ENCODE measurements at places on chromosomes 12 and 14. TPM values are rescaled to one million over a fixed set of nuclear protein-coding genes. Genes with fewer than 3 reads are reported as not detected.

The CLEC2B gene
- total RNA-seq = 28.4 TPM

- no peak for DNase-seq
Observed at GRCh38 chr12:62767496-62767895, 167.5 kb downstream of the PPM1H start.

GRCh38 chr12:74111688-74112360 lies 425.8 kb upstream of the ATXN7L3B start:
- DNase-seq = no peak

The AKAP5 gene
- 0.59 TPM for total RNA-seq

The PRKD1 gene
- 47.9 TPM for total RNA-seq

DNA sequence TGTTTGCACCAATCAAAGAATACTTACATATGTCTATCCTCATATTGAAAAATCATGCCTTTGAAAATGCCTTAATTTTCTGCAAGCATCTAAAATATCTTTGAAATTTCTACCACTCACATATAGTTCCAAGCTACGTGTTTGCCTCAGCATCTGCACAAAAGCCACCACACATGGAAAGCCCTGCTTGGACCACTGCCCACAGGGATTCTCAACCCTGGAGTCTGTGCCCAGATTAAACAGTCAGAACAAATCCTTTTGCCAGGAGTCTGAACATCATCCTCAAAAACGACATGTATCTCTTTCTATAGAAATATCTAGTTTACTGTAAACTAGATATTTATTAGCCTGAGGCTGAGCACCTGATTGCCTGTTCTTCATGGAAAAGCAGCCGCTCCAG lies 32.6 kb downstream of the ARMH4 start:
- no peak for DNase-seq

DNA sequence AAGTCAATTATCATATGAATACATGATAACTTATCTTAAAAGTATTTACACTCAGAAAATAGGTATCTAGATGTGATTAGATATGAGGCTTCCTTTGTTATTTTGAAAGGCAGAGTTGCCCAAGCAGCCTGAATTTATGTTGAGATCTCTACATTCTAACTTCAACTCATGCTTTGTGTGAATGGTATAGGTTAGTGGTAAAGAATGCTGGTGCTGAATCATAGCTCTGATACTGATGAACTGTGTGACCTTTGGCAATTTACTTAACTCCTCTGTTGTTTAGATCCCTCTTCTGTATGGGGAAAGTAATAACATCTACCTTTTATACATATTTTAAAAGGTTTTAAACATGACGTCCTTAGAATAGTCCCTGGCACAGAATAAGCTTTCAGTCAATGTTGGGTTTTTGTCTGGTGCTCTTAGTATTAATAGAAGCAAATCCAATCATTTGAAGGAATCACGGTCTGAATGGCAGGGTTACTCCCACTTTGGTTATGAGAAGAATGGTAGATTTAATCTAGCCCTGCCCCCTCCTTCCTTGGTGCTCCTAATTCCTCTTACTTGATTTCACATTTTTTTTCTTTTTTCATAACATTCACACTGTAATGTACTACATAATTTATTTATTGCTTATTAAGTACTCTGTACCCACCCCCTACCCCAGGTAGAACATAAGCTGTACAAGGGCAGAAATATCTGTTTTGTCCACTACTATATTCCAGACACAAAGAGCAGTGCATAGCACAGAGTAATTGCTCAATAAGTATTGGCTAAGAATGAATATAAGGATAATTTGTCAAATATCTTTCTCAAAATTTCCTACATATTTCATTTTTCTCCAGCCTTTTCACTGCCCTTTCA lies 203.3 kb upstream of the KRR1 start:
- DNase-seq = no peak

The CATSPERB gene
- 4.1 TPM for total RNA-seq

The NGB gene
- not detected for total RNA-seq

The DBX2 gene
- 0.35 TPM for total RNA-seq
